ENCODE measurements at places on chromosomes 4 and X.
A peak's percentile ranks its signal among the peaks of the same experiment; 100 is the strongest.

GRCh38 chr4:131084997-131085396 is 1989.0 kb downstream of the C4orf33 start:
- H3K36me3 ChIP-seq, result no peaks in the 10 kb centered on the region
- H3K4me1 ChIP-seq, result no peaks in the 10 kb centered on the region
- H3K27me3 ChIP-seq, result no peaks in the 10 kb centered on the region
- no peak overlapping the region for H3K4me3 ChIP-seq

DNA sequence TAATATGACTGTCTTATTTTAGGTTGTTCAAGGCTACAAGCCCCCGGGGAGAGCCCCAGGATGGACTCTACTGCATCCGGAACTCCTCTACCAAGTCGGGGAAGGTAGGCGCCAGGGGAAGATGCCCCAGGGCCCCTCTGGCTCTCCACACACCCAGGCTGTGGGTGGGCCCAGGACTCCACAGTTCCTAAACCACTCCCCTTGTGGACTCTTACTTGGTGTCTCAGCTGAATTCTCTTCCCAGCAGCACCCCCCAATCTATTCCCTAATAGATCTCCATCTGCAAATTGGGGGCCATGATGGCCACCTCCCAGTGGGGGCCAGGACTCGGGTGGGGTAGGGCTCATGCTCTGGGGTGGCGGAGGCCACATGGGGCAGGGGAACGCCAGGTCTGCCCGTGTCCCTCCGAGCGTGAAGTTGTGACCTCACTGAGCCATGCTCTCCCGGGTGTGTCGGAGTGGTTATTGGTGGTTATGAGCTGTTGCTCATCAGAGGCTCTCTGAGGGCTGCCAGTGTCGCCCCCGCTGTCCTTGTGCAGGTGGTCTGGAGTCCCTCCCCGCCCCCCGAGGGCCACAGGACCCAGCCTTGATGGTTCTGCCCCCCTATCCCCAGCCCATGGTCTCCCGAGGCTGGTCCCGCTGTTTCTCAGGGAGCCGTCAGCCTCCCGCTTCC is 11.2 kb upstream of the ADD1 start:
- no peak overlapping the region for H3K4me3 ChIP-seq
- no peak for DNase-seq
- no peaks in the 10 kb centered on the region for H3K4me1 ChIP-seq
- no peak overlapping the region for H3K27ac ChIP-seq
- peaks cover 40% of the 10 kb centered on the region for H3K36me3 ChIP-seq

- no peaks in the 10 kb centered on the region for H3K27me3 ChIP-seq
- peak overlapping the region; percentile 97 for H3K27ac ChIP-seq
- H3K4me1 ChIP-seq, result peaks cover 5% of the 10 kb centered on the region
- H3K36me3 ChIP-seq, result no peaks in the 10 kb centered on the region
Measured at GRCh38 chrX:24145303-24146186, 4.0 kb upstream of the ZFX start.

- peak overlapping the region; percentile 87 for H3K4me3 ChIP-seq
- no peaks in the 10 kb centered on the region for H3K27me3 ChIP-seq
- peak overlapping the region; percentile 95 for H3K27ac ChIP-seq
- H3K4me1 ChIP-seq, result no peaks in the 10 kb centered on the region
- no peak for DNase-seq
Measured at GRCh38 chr4:107719207-107719921, 670 bp downstream of the PAPSS1 start.

DNA sequence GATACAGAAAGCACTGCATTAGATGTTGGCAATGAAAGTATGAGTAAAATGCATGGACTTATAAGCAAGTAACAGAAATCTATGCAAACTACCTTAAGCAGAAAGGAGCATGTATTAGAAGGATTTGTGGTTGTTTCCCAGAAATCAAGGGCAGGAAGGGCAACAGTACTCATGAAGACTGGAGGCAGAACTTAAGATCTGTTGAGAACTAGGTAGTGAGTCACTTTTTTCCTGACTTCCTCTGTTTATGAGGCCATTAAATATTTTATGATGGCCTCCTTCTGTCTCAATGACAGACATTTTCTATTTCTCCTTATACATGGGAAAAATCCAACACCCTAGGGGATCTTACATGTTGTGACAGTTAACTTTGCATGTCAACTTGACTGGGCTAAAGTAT is 398.2 kb downstream of the MID1IP1 start:
- no peak for DNase-seq
- no peaks in the 10 kb centered on the region for H3K36me3 ChIP-seq
- H3K27me3 ChIP-seq, result no peaks in the 10 kb centered on the region
- H3K4me1 ChIP-seq, result no peaks in the 10 kb centered on the region

DNA sequence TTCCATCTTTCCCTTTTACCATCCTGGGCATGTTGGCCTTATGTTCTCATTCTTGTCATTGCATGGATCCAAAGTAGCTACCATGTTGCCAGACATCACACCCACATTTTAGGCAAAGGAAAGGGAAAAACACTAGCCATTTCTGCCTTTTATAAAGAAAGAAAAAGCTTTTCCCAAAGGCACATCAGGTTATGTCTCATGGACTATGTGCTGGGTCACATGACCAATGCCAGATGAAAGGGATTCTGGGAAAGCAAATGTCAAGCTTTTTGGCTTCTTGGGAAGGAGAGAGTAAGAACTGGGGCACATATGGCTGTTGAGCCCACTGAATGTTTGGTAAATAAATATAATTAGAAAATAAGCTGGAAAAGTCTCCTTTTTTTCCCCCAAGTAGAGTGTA is 4.3 kb upstream of the SOD3 start:
- peaks cover 20% of the 10 kb centered on the region for H3K4me1 ChIP-seq
- no peak overlapping the region for H3K4me3 ChIP-seq
- H3K36me3 ChIP-seq, result no peaks in the 10 kb centered on the region
- no peak for DNase-seq

DNA sequence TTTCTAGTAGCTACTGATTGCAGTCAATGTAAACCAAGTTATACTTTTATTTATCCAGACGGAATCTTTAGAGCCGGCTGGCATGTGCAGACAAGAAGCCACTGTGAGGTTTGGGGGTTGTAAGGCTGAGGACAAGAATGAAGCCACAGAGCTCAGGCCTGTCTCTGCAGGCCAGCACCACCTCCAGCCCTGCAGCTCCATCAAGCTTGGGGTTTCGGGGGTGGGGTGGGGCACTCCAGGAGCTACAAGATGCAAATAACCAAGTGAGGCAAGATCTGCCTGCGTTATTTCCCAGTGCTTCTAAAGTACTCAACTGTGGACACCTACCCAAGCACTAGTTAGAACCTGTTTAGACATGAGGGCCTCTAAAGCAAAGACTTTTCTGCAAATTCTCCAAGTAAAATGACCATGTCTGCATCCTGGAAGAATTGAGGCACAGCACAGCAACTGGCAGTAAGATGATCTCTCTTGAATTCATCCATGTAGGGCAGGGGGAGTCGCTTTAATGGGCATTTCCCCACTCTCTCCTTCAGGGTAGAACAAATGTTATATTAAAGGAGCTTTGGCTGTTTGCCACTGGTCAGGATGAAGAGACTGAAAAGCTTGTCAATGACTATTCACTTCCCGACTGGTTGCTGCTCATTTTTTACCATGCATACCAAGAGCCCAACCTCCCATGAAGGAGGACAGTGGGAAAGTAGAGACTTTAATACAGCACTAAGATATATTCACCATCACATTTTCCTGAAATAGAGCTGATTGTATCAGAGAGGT is 222.5 kb downstream of the MGST2 start:
- no peaks in the 10 kb centered on the region for H3K27me3 ChIP-seq
- no peak for DNase-seq
- H3K27ac ChIP-seq, result no peak overlapping the region
- H3K4me1 ChIP-seq, result no peaks in the 10 kb centered on the region
- no peak overlapping the region for H3K4me3 ChIP-seq

Data from tibial artery (tissue), 4 donors.